Activated naive CD4-positive, alpha-beta T cell (primary cell): ENCODE measurements at places on chromosomes 3 and 15.

- DNase-seq, result no peak
Observed at GRCh38 chr3:62665627-62666437, 209.4 kb downstream of the CADPS start.

- no peak for DNase-seq
Observed at GRCh38 chr3:28191363-28191762, 50.1 kb upstream of the CMC1 start.

DNA sequence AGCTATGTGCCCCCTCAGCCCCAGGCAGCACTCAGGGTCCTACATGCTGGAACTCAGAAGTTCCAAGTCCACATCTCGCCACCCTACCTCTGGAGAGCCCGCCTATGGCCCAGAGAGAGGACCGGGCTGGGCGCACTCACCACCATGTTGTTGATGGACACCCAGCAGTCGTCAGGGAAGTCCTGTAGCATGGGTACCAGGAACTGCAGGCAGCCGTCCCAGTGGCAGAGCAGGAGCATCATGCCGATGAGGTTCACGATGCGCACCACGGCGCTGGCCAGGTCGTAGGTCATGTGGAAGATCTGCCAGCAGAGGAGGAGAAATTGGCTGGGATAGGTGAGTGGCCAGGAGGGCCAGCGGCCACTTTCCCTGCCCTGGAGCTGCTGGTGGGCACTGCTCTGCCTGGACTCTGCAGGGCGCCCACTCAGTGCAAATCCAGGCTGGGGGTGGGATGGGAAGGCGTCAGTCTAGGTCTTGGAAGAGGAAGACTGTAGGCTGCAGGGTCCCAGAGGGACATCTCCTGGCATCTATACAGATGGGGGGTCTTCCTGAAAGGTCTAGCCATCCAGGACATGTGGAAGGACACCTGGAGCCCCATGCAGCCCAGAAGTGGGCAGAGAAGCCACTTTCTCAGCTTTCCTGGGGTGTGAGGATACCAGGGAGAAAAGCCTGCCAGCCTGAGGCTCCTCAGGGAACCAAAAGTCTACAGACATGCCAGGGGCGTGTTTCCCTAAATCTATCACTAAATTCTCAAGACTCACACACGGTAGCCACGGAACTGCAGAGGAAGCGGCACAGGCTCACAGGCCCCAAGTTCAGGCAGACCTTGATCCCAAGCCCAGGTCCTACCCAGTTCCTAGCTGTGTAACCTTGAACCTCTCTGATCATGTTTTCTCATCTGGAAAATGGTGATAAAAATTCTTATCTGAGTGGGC lies 36.5 kb downstream of the HCN4 start:
- no peak for DNase-seq

GRCh38 chr15:66941108-66941711 lies 124.2 kb upstream of the SMAD3 start:
- no peak for DNase-seq

GRCh38 chr3:194139814-194140391 lies 4.0 kb downstream of the HES1 start:
- no peak for DNase-seq

DNA sequence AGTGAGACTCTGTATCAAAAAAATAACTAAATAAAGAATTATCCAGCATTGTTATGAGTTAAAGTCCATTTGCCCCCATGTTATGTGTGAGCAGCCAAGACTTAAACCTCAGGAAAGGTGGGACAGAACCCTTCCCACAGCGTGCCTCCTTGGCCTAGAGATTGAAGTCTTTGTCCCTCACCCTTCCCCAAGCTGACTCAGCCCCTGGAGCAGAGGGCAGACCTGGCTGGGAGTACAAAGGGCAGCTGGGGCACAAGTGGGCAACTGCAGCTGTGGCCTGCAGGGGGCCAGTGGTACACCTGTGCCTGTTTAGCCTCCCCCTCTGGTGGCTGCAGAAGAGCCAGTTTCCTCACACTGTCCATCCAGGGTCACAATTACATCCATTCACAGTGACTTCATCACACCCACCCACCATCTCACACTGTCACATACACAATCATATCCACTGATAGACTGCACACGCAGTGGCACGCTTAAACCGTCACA lies 940 bp upstream of the ACY1 start:
- no peak for DNase-seq

- no peak for DNase-seq
Observed at GRCh38 chr15:58962662-58963565, 24.5 kb upstream of the RNF111 start.

GRCh38 chr3:186933816-186934215 lies 3.5 kb downstream of the ST6GAL1 start:
- DNase-seq, result no peak

DNA sequence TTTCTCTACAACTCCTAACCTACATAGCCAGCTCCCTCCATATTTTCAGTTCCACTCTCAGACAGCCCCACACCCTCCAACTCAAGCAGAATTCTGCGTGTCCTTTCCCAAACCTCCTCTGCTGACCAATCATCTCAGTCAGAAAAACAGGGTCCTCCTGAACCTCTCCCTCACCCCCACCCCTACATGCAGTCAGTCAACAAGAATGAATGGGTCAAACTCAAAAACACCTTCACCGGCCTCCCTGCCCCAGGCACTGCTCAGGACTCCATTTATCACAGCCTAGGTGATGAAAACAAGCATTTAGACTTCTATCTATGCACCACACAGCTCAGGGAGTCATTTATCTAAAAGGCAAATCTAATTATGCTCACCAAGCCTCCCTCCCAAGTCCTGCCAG lies 32.4 kb downstream of the MYL3 start:
- no peak for DNase-seq

DNA sequence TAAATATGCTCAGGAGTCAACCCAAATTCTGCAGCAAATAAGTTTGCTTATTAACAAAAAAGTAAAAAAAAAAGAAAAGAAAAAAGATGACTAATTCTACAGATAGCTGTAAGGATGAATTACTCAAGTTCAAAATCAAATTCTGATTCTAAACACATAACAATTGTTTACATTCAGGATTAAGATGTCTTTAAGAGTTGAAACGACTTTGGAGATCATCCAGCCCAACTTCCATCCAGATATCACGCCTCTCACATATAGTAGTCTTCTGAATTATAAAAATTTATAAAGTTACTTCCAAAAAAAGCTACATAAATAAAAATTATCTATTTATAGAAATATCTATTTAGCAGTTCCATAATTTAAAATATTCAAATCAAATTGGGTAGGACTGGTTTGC lies 39.8 kb downstream of the GYG1 start:
- DNase-seq, result no peak

- no peak for DNase-seq
Observed at GRCh38 chr3:106420628-106421027, 551.8 kb upstream of the CBLB start.

GRCh38 chr15:82314769-82315518 lies 34.3 kb downstream of the GOLGA6L10 start:
- DNase-seq, result no peak

DNA sequence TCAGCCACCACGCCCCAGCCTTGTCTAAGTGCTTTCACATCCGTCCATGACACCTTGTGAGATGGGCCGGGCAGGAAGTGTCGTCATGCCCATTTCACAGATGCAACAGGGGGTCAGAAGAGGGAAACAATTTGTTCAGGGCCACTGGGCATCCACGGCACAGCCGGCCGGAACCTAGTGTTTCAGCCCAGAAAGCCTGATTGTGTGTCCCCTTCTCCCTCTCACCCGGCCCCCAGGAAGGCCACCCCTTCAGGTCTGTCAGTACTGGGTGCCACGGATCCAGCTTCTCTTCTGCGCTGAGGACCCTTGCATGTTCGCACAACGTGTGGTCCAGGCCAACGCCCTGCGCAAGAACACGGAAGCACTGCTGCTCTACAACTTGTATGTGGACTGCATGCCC lies 15.8 kb downstream of the DNAH1 start:
- DNase-seq, result no peak

DNA sequence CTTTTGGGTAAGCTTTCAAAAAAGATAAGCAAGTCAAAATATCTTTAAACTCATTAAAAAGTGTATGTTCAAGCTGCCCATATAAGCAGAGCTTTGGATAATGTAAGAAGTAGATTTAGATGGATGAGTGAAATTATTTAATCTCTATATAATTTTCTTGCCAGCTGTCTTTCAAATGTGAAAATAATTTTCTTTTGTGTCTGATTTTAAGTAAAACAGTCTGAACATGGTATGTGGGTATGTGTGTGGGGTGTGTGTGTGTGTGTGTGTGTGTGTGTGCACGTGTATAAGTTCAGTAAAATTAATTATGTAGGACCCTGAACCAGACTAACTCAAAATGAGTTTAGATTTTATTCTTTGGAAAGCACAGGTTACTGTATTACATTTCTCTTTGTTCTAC lies 155.2 kb upstream of the CGNL1 start:
- DNase-seq, result no peak

- no peak for DNase-seq
Observed at GRCh38 chr15:48603922-48604321, 41.6 kb downstream of the FBN1 start.

- no peak for DNase-seq
Observed at GRCh38 chr15:69696946-69697345, 244.3 kb downstream of the RPLP1 start.

DNA sequence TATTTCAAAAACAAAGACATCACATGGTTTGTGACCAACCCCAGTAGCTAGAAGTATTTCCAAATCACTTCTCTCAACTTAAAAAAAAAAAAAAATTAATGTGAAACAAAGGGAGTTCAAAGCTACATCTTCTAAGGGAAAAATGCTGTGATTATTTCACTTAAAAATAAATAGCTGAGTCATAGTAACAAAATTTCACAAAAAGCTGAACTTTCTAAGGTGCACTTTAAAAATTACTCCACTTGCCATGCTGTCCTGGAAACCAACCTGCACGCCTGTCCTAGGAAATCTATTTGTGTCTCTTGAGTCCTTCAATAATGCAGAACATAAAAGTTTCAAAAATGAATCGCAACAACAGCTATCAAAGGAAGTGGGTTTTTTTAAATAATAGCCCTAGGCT lies 1.8 kb downstream of the ACAP2 start:
- no peak for DNase-seq

DNA sequence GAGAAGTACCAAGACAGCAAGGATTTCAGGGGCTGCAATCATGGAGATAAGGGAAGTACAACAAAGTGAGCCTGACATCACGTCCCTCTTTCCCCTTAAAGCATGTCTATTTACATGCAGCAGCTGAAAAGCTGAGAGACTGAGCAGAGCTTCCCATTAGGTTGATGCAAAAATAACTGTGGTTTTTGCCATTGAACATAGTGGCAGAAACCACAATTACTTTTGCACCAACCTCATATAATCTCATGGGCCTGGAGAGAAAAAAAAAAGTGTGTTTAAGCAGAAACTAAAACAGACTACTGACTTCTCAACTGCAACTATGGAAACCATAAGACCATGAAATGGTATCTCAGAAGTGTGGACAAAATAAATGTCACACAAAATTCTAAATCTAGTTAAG lies 48.3 kb downstream of the CCDC12 start:
- no peak for DNase-seq

- no peak for DNase-seq
Observed at GRCh38 chr3:53994986-53995603, 103.4 kb upstream of the SELENOK start.

GRCh38 chr15:92018535-92019239 lies 165.2 kb downstream of the SLCO3A1 start:
- DNase-seq, result no peak

DNA sequence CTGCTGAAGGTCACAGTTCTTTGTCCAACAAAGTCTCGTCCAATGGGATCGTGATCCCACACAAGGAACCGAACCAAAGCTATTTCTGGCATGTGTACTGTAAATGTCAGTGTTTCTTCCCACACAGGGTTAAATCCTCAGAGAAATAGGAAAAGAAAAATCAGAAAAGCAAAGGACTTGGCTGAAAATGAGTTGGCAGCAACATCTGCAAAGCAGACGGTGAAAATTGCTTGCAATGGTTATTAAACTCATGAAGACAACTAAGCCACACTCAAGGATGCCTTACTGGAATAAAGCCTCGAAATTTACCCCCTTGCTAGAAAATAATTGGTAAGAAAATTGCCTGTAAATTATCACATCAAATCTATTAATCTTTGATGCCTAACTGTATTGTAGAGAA lies 195.2 kb upstream of the STRIT1 start:
- no peak for DNase-seq

DNA sequence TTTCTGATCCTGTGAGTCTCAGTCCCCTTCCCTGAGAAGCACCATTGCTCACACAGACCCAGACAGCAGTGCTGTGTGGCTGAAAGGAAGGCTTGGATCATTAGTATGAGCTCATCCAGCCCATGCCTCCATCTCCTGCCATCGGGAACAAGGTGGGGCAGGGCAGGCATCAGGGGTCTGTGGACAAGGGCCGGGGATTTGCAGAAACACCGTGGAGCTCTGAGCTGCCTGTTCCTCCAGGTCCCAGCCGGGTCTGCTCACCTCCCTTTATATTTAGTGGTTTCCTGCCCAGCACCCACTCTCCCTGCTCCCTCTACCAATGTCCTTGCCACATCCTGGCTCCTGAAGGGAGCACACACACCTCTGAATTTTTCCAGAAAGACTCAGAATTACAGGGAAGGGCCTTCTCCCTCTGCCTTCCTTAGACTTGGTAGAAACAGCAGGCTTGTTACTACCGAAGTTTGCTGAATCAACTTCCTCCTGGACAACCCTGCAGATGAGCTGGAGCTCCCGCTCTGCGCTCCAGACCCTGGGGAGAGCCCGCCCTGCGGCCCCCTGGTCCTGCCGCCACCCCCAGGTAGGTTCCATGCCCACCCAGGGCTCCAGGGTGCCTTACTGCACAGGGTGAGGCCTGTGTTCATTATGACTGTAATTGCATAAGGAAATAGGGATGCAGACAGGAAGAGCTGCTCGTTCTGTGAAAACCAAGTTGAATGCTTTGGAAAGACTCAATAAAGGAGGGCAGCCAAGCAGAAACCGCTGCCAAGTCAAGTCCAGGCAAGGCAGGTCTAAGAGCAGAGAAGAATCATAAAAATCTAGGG lies 128.1 kb downstream of the NSMCE3 start:
- no peak for DNase-seq

DNA sequence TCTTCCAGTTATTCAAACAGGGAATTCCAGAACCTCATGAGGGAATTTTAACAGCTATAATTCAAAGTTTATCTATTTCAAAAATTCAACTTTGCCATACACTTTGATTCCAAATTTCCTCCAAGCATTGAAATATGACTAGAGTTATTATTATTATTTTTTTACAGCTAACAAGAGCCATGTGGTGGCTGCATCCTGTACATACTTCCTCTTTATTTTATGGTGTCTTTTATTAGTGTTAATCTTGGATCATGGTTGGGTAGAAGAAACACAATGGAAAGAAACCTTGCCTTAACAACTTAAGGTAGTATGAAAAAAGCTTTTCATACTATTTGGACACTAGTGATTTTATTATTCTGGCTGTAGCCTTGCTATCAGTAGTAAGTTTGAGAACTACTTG lies 52.7 kb downstream of the TFG start:
- no peak for DNase-seq

DNA sequence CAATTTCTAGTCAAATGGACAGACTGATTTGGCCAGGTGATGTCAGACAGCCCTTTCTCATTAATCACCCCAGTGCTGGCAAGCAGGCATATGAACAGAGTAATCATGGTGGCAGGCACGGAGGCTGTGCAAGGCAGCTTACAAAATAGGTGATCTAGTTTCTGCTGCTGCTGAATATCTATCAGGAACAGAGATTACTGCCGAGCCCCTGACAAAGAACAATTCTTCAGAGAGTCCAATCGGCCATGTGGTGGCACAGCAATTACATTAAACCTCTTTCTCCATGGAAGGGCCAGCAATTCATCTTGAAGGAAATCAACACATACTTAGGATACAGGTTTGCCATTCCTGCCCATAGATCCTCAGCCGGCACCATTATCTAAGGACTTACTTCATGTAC lies 32.3 kb upstream of the THBS1 start:
- no peak for DNase-seq

GRCh38 chr15:62649793-62650420 lies 392.6 kb upstream of the TPM1 start:
- DNase-seq, result no peak
